Foreskin melanocyte (primary cell): ENCODE measurements at places on chromosomes 6 and 20.
A peak's percentile ranks its signal among the peaks of the same experiment; 100 is the strongest.

DNA sequence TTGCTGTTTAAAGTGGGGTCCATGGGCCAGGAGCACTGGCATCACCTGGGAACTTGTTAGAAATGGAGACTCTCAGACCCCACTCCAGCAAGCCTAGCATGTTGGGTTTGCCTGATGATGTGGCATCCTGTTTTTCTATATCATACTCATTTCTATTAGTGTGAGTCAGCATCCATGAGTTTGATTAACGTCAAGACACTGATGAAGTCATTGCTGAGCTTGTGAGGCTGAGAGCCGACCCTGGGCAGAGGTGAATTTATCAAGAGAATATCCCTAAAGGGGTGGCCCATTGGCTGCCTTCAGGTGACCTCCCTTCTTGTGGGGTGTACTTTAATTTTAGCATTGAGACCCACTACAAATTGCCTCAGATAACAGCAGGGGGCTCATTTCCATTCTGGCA is 43.4 kb upstream of the RNF144B start:
- no peak for DNase-seq

DNA sequence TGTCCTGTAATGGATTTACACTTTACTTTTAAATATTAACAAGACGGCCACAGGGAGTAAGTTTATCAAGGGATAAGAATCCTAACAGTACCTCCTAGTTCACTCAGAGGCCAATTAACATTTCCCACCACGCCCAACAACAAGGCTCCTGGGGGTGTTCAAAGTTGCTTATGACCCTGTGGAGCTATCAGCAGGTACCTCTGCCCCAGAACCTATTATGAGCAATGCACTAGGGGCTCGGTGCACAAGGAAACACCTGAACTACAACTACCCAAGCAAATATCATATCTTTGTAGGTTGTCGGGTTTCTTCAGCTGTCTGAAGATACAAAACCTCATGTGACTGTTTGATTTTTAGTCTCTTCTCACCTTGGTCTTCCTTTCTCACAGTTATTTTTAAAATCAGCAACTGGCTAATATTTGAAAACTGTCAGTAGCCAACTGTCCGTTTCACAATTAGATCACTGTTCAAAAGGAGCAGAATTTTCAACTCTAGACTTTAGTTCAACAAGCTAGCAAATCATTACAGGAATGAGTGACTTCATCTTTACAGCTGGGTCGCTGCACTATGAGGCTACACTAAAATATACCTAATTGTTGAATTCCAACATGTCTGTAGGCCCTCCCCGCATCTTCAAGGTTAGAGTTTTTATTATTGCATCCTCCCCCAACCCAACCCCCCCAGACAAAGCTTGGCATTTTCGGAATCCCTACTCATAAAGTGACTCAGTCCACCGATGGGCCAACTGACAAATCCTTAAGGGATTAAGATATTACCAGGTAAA is 38.1 kb downstream of the B4GALT5 start:
- no peak for DNase-seq

DNA sequence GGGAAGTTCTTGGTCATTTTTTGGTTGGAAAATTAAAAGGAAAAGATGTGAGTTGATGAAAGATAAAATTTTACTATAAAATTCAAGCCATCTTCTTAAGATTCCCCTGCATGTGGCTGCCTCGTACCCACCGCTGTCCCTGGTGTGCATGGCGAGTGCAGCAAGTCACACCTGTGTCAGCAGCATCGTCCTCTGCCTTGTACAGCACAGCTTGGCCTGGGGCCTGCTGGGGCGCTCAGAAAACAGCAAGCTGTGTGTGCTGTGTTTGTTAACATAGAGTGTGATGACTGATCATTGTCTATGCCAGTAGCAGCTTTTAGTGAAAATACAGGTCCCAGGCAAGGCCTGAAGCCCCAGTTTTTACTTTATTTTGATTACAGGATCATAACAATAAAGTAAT is 56.7 kb downstream of the FAM120B start:
- no peak for DNase-seq

DNA sequence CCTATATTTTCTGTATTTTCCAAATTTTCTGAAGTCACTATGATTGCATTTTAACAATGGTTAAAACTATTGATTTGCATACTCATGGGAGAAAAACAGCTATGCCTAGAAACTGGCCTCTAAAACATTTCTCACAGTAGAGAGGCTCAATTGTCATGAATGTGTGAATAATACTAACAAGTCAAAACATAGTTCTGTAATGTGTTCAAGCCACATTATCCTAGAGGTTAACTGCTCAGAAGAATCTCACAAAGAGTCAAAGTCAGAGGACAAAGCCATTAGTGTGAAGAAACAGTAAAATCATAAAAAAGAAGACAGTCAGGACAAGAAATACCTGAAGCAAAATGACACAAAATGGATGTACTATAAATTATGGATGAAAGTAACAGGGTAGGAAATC is 12.5 kb upstream of the ALDH8A1 start:
- no peak for DNase-seq

DNA sequence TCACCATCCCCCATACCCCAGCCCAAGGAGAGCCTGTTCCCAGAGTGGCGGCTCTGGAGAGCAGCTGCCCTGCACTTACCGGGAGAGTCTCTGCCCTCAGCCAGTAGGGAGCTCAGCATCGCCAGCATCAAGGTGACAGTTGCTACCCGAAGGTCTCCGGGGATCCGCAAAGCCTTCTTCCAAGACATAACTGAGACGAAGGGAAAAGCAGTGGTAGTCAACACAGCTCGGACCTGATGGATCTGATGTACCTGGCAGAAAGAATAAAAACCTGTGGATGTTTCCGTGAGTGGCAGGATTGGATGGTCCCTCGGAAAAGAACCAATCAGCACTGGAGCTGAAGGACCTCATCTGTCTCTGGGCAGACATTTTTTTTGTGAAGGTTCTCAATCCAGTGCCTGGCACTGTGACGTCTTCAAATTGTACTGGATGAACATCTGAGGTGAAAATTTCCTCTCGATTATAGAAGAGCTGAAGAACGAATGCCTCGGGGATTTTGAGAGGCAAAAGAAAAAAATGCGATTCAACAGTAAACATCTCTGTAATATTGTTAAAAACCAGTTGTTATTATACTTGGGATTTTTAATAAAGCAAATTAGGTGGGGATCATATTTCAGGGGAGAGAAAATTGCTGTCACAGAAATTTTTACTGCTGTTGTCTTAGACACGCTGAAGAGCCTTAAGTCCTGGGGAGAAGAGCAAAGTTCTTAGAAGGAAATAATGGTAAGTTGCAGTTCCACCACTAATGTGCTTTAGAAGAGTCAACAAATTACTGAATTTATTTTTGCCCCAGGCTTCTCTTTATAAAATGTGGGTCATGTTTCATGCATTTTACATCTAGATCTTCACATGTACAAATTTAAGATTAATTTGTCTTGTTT is at the start of gene HLA-DQB1:
TSS of gene HLA-DQB1 (minus strand) at position 238 of the 881 bp plus-strand sequence. CDS start at position 188, 50 bp downstream.
- peak; percentile 5 for DNase-seq

DNA sequence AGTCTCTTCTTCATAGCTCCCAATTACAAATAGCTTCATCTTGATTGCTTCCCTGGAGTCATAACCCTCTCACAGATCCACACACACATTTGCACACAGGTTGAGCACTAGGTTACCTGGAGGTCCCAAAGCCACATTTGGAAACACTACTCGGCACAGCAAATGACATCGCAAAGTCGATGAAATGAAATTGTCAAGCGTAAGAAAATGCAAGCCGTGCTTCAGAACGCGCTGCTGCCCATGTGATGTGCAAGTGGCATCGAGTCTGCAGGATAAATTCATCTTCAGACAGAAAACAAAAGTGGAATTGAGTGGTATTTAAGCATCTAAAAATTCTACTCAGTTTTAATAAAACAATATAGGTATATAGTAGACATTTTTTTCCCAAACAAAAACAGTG is 298.0 kb downstream of the TFAP2C start:
- no peak for DNase-seq

- no peak for DNase-seq
These were observed 65.4 kb downstream of the GPR6 start for GRCh38 chr6:110043366-110043994.

DNA sequence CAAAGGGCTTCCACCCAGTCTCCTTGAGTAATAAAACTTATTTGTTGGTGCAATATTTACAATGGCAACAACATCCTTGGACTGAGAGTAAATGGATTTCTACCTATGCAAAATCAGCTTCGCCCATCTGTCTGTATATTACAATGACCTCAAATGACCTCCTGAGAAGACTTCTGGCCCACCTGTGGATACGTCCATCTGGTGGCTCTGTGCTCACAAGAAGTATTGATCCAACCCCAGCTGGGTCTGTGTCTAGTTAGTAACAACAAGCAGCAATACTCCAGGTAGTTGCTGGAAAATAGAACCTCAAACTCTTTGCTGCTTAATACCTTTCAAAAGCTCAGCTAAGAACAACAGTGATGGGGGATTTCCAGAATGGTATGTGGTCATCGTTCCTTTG is 34.7 kb upstream of the GSTA4 start:
- DNase-seq, result no peak

DNA sequence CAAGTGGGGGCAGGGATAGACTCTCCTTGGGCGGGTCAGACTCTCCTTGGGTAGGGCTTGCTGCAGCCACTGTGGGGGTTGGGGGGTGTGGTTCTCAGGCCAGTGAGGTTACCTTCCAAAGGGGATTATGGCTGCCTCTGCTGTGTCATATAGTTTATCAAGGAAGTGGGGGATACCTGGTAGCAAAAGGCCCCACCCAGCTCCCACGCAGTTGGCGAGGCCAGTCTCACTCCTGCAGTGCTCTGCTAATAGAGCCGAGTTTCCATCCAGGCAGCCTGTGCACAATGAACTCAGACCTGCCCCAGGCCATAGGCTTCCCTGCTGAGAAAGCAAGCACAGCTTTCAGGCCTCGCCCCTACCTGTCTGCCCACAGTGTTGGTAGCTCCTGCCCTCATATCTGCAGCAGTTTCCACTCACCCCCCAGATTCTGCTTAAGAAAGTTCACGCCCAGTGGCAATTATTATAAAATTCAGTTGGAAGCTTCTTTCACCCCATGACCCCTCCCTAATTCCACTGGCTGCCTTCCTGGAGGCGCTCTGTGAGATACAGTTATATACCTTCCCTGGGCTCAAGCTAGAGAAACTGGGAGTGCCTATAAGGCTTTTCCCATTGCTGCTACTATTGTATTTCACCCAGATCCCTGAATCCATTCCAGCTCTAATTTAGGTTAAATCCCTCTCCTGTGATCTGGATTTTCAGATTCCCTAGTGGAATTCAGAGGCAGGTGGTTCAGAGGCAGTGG is 56.1 kb downstream of the HDDC2 start:
- DNase-seq, result no peak

DNA sequence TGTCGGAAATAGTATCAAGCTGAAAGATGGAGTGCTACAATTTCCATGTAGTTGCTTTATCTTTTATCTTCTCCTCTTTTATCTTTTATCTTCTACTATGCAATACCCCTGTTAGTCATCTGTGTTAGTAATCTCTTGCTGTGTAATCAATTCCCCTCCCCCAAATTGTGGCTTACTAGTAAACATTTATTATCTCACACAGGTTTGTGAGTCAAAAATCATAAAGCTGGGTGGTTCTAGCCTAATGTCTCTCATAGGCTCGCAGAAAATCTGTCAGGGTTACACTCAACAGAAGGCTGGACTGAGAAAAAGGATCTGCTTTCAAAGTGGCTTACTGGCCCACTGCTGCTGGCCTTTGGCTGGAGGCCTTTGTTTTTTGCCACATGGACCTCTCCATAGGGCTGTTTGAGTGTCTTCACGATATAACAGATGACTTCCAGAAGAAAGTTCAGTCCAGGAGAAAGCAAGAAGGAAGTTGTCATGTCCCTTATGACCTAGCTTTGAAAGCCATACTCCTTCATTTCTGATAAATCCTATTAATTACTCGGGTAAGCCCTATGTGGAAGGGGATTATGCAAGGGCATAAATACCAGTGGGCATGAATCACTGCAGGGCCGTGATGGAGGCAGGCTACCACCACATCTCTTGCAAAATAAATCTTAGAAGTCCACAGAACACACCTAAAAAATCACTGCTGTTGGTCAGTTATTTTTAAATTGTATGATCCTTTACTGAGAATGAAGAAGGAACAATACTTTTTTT is 24.5 kb upstream of the PTCHD4 start:
- DNase-seq, result no peak

- no peak for DNase-seq
These were observed 274.1 kb downstream of the CLIC5 start for GRCh38 chr6:45741437-45742171.

DNA sequence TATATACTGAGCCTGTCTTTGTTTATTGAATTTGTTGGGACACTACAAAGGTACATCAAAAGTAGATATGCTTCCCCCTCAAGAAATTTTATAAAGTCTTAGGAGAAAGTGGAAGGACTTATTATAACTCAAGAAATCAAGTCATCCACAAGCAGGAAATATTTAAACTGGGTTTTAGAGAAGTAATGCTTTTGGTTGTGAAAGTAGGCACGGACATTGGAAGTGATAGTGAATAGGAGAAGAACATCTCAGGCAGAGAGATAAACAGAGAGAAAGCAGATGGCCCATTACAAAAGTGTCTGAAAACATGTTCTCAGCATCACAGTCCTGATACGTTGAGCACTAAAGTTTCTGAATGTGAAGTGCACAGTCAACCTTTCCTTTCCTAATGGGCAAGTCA is 415.6 kb upstream of the RNF217 start:
- DNase-seq, result no peak

- DNase-seq, result no peak
These were observed 135.3 kb upstream of the BEND6 start for GRCh38 chr6:56819604-56820003.
